ENCODE measurements at places on chromosomes 11 and 22.

- peak; percentile 35 for DNase-seq
Measured at GRCh38 chr22:24066865-24067264, 55.8 kb downstream of the CABIN1 start.

GRCh38 chr22:23107487-23108248 is 34.1 kb downstream of the RSPH14 start:
- DNase-seq = no peak

- DNase-seq = no peak
Measured at GRCh38 chr11:65744026-65744698, 23.6 kb upstream of the RNASEH2C start.

GRCh38 chr22:38417252-38418060 is 37.5 kb downstream of the KCNJ4 start:
- DNase-seq = no peak

GRCh38 chr11:108121274-108122155 is at the start of gene ACAT1:
ACAT1 (plus strand) TSS chr11:108121567; CDS start chr11:108121607, 40 bp downstream.
- peak; percentile 52 for DNase-seq

GRCh38 chr11:39221550-39222138 is 2237.8 kb downstream of the LRRC4C start:
- DNase-seq = no peak

- no peak for DNase-seq
Measured at GRCh38 chr22:16609548-16610261, 17.1 kb upstream of the CCT8L2 start.

GRCh38 chr22:48315439-48316256 is 1512.0 kb downstream of the BRD1 start:
- no peak for DNase-seq

DNA sequence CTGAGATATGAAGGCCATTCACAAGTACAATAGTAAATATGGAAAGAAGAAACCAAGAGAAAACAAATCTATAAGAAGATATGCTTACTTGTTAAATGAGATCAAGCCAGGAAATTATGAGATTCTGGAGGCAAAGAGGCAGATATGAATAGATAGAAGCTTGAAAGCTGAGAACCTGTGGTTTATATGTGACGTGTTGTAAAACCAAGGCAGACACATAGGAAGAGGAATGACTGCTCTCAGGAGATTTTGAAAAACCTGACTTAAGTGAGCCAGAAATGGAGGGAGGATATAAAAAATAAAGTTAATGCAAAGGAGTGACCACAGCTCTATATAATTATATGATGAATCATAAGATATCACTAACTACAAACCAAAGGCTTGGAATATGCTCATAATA is 1160.5 kb upstream of the CNTN5 start:
- no peak for DNase-seq

GRCh38 chr11:46370253-46370652 is 11.2 kb upstream of the MDK start:
- no peak for DNase-seq

GRCh38 chr11:62567018-62567633 is 6.6 kb downstream of the EEF1G start:
- no peak for DNase-seq

GRCh38 chr11:123054301-123055065 is 7.5 kb downstream of the HSPA8 start:
- peak; percentile 39 for DNase-seq

DNA sequence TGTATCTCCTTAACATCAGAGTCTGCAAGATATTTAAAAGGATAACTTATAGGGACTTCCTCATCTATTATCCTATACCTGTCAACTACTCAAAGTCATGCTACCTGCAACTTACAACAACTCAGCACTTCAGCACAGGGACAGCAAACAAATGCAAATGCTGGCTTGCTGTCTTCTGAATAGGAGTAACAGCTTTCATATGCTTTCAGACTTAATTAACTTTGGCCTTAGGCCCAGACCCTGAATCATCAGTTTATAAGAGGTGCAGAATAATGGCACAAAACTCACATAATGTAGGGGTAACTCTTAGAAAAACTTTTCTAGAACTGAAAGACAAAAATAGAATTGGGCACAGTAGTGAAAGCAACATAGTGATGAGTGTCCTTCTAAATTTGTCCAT is 953.4 kb downstream of the DLG2 start:
- no peak for DNase-seq

GRCh38 chr22:43185860-43186261 is 1.1 kb downstream of the TTLL12 start:
- DNase-seq = no peak

DNA sequence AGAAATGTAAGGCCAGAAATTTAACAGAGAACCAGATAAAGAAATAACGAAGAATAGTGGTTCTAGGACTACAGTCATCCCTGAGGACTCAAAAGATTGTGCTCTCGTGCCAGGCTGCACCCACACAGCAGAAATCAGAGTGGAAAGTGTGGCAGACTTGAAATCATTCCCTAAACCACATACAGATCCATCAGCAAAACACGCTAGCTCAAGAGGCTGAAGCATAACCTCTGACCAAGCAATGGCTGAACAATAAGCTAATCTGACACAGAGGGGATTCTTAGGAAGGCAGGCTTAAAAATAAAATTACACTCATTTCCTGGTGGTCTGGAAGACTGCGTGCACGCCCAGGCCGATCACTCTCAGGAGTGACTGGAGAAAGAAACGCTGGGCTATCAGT is 19.0 kb downstream of the NCF4 start:
- DNase-seq = no peak

GRCh38 chr11:128193615-128194014 is 393.7 kb downstream of the ETS1 start:
- DNase-seq = no peak

DNA sequence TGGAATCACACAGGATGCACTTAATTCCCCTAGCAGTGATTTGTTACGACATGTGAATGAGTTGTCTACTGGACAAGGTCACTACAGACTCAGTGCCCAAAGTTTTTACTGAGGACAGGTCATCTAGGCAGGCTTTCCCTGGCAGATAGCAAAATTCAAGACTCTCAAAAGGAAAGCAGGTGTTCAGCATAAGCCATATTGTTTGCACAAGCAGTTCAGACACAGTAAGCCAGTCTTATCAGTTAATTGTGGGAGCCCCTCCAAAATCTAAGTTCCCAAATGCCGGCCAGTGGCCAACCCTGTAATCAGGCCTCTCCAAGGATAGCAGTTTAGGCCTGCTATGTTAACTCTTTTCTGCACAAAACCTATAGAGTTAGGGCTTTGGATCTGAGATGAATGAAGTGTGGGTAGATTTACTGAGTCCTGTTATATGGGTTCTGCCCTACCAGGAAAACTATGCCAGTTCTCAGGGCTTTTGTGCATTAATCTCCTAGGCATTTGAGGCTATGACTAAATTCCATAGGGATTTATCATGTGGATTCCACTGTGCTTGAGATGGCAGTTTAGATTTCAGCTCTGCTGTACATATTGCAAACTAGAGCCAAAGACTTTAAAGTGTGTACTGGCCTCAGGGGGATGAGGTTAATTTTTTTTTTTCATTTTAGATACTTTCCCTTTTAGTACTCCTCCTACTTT is 4.8 kb upstream of the ARHGEF12 start:
- no peak for DNase-seq

GRCh38 chr22:25111579-25112517 is 87.8 kb upstream of the CRYBB3 start:
- no peak for DNase-seq

DNA sequence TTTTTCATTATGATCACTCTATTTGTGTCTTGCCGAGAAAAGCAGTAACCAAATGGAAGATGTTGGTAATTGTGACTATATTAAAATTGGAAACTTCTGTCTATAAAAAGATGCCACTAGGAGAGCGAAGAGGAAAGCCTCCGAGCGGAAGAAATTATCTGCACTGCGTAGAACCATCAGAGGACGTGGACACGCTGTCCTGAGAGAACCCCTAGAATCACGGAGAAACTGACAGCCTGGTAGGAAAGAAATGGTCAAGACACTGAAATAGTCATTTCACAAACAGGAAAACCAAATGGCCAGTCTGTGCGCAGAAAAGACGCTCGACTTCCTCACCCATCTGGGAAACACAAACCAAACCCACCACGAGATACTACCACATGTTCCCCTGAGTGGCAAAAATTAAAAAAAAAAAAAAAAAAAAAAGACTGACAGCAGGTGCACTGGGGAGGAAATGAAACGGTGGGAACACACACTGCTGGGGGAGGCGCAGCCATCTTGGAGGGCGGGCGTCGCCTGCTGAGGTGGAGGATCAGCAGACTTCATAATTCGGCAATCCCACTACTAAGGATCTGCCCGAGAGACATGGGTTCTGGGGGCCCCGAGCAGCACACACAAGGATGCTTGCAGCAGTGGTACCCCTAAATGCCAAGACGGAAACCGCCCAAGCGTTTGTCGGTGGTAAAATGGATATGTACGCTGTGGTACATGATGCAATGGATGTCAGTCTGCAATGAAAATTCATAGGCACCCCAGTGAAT is 21.3 kb downstream of the IFITM10 start:
- DNase-seq = no peak

DNA sequence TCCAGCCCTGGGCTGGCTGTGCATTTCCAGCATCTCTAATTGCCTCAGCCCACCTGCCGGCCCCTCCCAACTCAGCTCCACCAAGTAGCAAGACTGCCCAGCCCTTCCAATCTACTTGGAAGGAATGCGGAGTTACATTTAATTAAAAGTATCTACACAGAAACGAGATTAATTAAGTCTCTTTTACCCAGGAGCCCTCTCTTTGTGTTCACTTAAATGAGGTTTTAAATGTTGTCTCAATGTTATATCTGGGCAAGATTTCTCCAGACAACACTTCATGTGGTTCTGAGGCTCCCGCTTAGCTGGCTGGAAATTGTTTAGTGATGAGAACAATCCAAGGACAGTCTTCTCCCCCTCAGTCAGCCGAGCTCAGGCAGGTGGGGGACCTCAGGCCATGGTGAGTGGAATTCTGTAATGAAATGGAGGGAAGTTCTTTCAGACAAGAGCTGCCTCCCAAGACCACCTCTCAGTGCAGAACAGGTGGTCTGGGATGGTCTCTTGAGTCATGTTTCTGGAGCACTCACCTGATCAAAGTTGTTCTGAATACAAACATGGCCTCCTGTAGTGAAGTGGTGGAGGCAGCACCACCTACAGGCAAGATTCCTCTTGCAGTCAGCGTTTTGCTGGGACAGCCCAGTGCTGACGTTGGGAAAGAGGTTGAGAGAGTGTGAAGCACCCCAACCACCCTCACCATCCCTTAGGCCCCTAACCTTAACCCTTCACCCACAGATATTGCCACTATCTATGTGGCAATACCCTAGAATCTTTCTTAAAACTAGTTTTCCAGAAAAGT is 371.6 kb downstream of the CADM1 start:
- no peak for DNase-seq

DNA sequence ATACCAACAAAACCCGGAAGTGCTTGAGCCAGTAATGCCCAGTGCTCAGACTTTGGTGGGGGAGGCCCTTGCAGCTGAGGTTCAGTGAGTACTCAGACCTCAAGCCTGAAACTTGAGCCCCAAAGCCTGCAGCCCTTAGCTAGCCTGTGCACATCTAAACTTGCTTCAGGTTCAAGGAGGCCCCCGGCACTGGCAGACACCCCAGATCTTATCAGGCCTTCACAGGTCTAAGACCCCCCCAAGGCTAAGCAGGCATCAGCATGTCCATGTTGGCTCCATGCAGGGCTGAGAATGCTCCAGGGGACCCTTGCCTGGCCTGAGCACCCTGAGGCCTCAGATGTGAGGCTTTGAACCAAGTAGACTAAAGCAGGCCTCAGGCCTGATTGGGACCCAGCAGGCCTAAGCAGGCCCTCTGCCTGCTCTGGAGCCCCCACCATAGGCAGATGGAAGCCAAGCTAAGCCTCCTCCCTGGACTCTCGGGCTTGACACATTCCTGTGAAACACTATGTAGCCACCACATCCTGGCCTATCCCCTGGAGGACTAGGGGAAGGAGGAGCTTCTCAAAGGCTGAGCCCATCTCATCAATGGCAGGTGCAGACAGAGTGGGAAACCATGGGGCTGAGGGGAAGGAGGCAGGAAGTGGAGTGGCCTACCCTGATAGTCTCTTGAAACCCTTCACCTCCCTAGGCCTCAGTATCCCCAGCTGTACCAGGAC is 1.2 kb upstream of the CASTOR1 start:
- no peak for DNase-seq

- no peak for DNase-seq
Measured at GRCh38 chr22:32457031-32457430, 7.2 kb downstream of the BPIFC start.

GRCh38 chr11:111230122-111230465 is 15.4 kb upstream of the POU2AF2 start:
- no peak for DNase-seq

- DNase-seq = no peak
Measured at GRCh38 chr11:128884703-128885338, 6.3 kb upstream of the KCNJ5 start.

GRCh38 chr11:77191429-77191822 is 63.4 kb downstream of the MYO7A start:
- DNase-seq = no peak

- DNase-seq = no peak
Measured at GRCh38 chr11:113137713-113138529, 176.5 kb upstream of the TTC12 start.

DNA sequence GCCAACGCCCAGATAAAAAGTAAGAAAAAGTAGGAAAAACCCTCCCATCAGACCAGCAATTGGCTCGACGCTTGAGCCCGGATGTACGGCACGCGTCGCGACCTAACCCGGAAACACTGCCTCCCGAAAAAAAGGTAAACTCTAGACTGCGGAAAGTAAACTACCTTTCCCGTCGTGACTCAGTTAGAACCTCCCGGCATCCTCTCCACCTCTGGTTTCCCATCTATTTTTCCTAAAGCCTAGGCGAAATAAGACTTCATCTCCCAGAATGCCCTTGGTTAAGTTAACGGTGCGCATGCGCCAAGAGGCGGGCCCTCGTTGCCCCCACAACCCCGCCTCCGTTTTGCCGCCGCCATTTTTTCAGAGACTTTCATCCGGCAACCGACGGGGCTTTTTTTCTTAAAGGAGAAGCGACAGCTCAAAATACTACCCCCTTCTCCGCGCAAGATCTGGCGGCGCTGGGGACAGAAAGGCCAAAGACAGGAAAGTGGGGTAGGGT is 678 bp upstream of the ZFP91 start:
- peak; percentile 97 for DNase-seq

GRCh38 chr11:58525037-58525614 is 17.2 kb upstream of the OR5B21 start:
- DNase-seq = no peak

DNA sequence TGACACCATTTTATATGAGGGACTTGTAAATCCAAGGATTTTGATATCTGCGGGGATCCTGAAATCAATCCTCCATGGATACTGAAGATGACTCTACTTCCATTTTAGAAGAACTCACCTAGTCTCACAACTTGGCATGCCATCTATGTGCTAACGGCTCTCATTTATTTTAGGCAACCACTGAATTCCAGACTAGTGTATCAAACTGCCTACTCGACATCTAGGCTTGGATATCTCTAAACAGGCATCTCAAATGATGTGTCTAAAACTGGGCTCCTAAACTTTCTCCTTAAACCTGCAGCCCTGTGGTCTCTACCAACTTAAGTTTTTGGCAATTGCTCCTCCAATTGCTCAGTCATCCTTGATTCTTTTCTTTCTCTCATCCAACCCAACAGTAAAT is 31.2 kb upstream of the CLNS1A start:
- no peak for DNase-seq

Data from NCI-H187 treated with DMSO at 0.1 percent for 48 hours (cell line).